Activated CD4-positive, alpha-beta T cell treated with anti-CD3 and anti-CD28 coated beads for 1 hour (primary cell): ENCODE measurements at places on chromosomes 11 and 22.

- DNase-seq, result no peak
Observed at GRCh38 chr11:96949464-96949863, 559.7 kb downstream of the JRKL start.

GRCh38 chr11:4464216-4465159, 15.4 kb downstream of the OR52K2 start:
- DNase-seq, result no peak

- DNase-seq, result no peak
Observed at GRCh38 chr22:35375526-35375925, 5.4 kb upstream of the HMOX1 start.

DNA sequence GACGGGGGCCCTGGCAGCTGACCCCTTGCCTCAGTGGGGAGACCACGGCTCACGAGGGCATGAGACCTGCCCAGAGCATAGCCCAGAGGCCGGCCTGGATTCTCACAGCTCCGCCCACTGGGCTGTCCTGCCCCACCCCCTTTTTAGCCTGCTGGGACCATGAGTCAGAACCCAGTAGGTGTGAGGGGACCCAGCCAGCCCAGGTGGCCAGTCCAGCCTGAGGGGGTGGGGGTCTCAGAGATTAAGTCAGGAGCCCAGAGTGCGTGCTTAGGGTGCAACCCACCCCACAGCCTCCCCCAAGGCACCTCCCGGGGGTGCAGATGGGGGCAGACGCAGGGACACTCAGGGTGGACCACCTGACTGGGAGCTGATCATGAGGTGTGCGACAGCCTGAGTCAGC, 40.1 kb upstream of the PPARA start:
- DNase-seq, result no peak
